ENCODE measurements at places on chromosomes 4 and X.

DNA sequence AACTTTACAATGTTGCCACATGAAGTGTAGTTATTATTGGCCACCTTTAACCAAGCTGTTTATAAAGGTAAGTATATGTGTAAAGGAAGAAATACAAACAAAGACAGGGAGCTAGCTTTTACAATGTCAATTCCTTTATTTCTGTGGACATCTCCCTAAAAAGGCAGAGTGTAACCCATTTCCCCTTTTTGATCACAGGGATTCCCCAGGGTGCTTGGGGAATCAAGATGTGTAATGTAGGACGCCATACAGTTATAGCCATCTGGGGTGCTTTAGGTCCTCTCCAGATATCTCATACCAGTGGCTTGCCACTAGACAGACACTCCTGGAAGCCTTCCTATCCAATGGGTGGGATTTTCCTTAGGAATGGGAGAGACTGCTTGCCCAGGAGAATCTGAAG, 4.2 kb upstream of the CUL4B start:
- no peak for DNase-seq

- no peak for DNase-seq
Measured at GRCh38 chr4:1855333-1856070, 454 bp downstream of the LETM1 start.

GRCh38 chr4:15469402-15470127, at the start of gene CC2D2A:
TSS of gene CC2D2A (plus strand) at chr4:15469882. CDS start at chr4:15475933, 6,051 bp downstream.
- DNase-seq = no peak

GRCh38 chr4:81638698-81639097, 167.0 kb upstream of the RASGEF1B start:
- DNase-seq = no peak

DNA sequence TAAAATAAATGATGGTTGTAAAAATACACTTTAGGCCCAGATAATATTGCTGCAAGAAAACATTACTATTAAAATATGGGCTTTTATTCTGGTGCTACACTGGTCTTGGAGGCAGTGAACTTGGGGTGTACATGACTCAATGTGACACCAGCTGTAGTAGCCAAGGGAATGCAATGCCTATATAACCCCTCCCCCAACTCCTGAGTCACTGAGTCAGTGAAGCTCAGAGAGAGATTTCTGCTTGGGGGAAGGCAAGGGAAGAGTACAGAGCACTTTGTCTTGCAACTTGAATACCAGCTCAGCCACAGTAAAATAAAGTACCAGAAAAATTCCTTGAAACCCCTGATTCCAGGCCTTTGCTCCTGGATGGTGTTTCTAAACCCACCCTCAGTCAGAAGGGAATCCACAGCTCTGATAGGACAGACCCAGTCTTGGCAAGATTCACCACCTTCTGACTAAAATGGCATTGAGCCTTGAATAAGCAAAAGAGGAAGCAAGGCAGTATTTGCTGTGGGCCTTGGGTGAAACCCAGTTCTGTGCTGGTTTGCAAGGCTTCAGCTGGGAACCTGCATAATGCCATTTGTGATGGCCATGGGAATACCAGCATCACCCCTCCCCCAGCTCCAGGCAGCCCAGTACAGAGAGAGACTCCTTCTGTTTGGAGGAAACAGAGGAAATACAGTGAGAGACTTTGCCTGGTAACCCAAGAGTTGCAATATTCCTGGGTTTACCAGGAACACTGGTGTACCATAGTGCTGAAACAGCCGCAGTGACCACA, 209.9 kb downstream of the IQCM start:
- no peak for DNase-seq

DNA sequence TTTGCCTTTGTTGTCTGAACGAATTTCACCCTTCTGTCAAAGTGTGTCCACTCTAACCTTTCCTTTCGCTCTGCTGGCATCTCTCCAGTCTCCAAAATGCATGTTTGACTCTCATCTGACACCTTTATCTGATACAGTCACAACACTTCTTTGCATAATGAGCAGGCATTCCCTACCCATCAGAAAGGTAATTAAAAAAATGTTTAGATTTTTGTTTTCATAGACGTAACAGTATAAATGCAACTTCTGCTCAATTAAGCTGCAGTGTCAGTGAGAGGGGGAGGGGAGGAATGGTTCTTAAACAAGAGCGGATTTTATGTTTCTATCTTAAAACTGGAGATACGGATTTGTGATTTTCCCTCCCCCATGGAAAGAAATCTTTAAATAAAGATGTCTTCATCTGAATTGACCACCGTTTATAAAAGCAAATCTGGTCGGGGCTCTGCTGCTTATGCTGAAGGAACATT, 70.2 kb downstream of the CXXC4 start:
- no peak for DNase-seq

GRCh38 chr4:36961420-36961819, 283.1 kb upstream of the NWD2 start:
- DNase-seq = no peak

- DNase-seq = no peak
Measured at GRCh38 chr4:37690976-37691375, 4.8 kb upstream of the RELL1 start.
